ENCODE measurements at places on chromosomes 7 and 10.

DNA sequence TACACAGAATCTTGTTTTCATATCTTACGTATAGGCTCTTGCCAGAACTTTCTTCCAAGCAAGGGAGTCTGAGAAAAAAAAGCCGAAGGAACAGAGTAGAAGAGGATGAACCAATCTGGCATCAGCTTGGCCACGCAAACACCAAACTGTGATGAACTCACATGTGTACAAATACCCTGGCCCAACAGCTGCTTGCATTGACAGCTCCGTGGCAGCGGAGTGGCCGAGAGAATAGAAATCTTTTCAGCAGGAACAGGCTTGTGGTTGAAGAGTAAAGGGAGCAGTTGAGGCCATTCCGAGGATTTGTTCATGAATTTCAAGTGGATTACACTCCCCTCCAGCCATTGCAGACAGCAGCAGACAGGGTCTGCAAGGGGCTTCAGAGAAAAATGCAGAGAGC, 173.8 kb upstream of the PLXNA4 start:
- DNase-seq = no peak

DNA sequence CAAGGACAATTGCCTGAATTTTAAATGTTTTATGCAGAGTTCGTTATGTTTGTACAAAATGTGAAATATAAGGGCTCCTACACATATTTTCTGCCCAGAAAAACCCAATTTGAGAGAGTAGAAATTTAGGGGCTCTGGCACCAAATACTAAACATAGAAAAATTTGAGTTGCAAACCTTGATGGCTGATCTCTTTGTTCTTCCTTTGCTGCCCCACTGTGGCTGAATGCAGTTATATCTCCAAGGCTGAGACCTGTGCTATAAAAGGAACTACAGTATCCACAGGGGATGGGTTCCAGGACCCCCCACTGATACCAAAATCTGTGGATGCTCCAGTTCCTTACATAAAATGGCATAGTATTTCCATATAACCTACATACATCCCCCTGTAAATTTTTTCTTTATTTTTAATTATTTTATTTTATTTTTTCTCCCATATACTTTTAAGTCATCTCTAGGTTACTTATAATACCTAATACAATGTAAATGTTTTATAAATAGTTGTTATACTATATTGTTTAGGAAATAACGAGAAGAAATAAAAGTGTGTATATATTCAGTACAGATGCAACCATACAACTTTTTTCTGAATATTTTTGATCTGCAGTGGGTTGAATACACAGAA, 22.5 kb downstream of the CFAP43 start:
- no peak for DNase-seq

- no peak for DNase-seq
Measured at GRCh38 chr10:23514321-23514720, 75.4 kb downstream of the OTUD1 start.

- DNase-seq = peak; percentile 15
Measured at GRCh38 chr10:78266741-78267469, 233.2 kb downstream of the RPS24 start.

DNA sequence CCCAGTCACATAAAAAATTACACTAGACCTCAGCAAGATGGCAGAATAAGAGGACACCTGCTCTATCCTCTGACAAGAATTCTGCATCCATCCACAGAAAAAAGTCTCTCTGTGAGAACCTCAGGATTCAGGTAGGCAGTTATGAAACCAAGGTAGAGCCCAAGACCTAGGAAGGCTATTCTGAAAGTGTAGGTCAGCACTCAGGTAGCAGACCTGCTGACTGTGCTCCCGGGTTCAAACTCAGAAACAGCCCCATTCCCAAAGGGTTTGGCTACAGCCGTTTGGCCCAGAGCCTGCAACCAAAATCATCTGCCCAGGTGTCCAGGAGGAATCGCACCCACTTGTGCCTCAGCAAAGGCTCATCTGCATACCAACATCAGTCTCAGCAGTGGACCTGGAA, 37.7 kb downstream of the COA1 start:
- no peak for DNase-seq

DNA sequence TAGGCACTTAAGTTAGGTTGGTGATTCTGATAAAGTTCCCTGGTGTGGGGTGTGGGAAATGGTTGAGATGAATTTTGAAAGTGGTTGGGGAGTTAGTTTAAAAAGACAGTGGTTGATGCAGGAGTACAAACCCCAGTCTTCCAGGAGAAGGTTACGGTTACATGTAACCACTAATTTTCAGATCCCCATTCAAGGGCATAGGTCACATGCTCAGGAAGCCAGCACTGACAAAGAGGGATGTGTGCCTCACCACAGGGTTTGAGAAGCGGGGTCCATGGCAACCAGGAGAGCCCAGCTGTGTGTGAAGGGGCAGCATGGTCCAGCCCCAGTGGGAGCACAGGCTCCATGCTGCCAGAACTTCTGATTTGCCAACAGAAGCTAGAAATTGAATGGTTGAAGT, 144.2 kb downstream of the MDFIC start:
- no peak for DNase-seq

All from NCI-H1417 treated with DMSO at 0.1 percent for 48 hours (cell line).